CD4-positive, alpha-beta T cell (primary cell): ENCODE measurements at places on chromosomes 2 and 18.

DNA sequence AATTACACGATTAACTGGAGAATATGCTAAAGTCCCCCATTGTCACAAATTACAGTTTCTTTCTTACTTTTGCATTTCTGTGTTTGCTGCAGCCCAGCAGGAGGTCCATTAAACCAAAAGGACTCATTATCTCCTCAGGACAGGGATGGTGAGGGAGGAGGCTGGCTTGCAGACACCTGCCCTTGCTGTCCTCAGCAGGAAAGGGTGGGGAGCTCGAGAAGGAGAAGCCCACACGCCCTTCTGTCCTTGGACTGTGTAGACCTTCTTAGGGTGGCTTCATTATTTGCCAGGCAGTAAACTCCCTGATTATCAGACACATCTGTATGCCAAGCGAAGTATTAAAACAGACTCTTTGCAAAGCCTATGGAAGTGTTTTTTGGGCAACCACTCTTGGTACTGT, 196.0 kb downstream of the LDLRAD4 start:
- H3K27me3 ChIP-seq = no peaks in the 10 kb centered on the region
- no peak overlapping the region for H3K27ac ChIP-seq

DNA sequence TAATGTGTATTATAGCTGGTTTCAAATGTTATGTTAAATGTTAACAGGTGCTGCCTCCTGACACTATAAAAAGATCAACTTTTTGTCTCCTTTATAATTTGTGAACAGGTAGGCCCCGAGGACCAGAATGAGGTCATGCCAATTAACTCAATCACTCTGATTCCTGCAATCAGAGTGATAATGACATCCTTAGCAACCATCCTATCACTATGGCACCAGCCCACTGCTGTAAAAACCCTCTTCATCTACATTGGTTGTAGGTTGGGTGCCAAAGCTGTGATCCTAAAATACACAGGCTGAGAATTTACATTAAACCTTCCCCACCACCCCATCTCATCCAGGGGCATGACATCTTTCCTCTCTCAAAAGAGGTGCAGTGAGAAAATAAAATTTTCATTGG, 103.5 kb downstream of the CPO start:
- H3K4me3 ChIP-seq = no peak overlapping the region
- DNase-seq = no peak
- no peak overlapping the region for H3K27ac ChIP-seq
- no peaks in the 10 kb centered on the region for H3K36me3 ChIP-seq

DNA sequence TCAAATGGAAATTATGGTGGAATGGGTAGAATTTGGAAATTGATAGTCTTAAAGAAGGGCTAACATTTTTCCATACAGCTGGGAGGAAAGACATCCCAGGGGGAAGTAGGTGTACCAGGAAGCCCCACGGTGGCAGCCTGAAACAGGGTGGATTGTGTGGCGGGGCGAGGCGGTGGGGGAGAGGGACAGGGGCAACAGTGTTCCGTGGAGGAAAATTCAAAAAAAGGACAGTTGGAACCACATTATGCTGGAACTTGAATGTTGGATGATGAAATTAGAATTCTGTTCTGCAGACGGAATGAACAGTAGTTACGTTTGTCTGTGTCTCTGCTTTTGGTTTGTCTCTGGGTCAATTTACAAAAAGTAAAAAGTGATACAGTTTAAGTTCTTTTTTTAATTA, 10.6 kb upstream of the CIB4 start:
- no peaks in the 10 kb centered on the region for H3K36me3 ChIP-seq
- no peak overlapping the region for H3K4me3 ChIP-seq
- no peaks in the 10 kb centered on the region for H3K4me1 ChIP-seq
- H3K27me3 ChIP-seq = peaks cover 3% of the 10 kb centered on the region
- H3K27ac ChIP-seq = no peak overlapping the region

GRCh38 chr2:234341306-234341985, 155.4 kb downstream of the ARL4C start:
- DNase-seq = no peak
- no peaks in the 10 kb centered on the region for H3K36me3 ChIP-seq
- H3K27ac ChIP-seq = no peak overlapping the region
- H3K4me3 ChIP-seq = no peak overlapping the region

DNA sequence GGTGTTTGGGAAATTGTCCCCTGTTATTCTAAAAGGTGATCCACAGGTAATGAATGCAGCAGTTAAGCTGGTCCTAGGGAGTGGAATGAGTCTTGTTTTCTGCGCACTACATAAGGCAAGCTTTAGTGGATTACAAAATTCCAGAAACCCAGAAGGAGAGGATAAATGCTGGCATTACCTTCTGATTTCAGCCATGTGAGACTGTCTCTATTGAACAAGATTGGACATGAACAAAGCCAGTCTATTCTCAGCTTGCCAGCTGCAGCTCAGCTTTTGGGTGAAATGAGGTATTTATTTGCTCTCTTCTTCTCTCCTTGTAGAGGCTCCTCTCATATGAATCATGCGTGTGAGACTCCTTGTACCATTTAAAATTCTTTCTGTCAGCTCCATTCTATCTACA, 944.9 kb downstream of the CNTNAP5 start:
- H3K27ac ChIP-seq = no peak overlapping the region
- no peaks in the 10 kb centered on the region for H3K4me1 ChIP-seq
- no peak for DNase-seq
- H3K27me3 ChIP-seq = no peaks in the 10 kb centered on the region
- no peaks in the 10 kb centered on the region for H3K36me3 ChIP-seq
- H3K4me3 ChIP-seq = no peak overlapping the region

GRCh38 chr2:46843316-46843715, 72.3 kb downstream of the MCFD2 start:
- no peak overlapping the region for H3K27ac ChIP-seq
- H3K4me1 ChIP-seq = no peaks in the 10 kb centered on the region
- no peak for DNase-seq

DNA sequence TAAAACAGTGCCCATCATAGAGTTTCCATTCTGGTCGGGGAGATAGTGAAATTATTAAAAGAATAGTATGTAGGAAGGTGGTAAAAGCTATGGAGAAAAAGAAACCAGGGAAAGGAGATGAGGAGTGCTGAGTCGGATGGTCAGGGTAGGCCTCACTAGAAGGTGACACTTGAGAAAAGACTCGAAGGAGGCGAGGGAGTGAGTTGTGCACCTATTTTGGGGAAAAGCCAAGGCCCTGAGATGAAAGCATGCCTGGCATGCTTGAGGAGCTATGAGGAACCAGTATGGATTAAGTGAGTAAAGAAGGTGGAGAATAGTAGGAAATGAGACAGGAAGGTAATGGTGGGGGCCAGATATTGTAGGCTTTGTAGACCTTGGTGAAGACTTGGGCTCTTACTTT, 7.3 kb upstream of the TTLL4 start:
- H3K4me3 ChIP-seq = no peak overlapping the region
- no peak for DNase-seq
- no peaks in the 10 kb centered on the region for H3K36me3 ChIP-seq

DNA sequence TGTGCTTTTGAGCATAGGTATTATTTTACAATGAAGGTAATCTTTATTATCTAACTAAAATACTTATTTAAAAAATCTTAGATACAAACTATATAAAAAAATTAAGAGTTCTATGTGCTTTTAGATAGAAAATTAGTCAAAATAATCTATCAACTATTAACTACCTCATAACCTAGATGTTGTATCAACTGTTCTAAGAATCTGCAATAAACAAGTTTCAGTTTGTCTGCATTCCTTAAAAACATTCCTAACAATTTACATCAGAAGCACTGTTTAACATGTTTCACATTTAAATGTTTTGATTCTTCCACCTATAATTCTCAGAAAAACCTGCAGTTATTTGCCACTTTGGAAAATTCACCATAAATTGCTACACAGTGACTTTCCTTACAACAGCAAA, 33.3 kb downstream of the NDUFS1 start:
- H3K36me3 ChIP-seq = peaks cover 81% of the 10 kb centered on the region
- H3K4me3 ChIP-seq = no peak overlapping the region
- no peaks in the 10 kb centered on the region for H3K27me3 ChIP-seq
- DNase-seq = no peak

GRCh38 chr2:46954951-46955571, 39.5 kb upstream of the MCFD2 start:
- H3K27me3 ChIP-seq = no peaks in the 10 kb centered on the region
- no peak for DNase-seq
- peaks cover 10% of the 10 kb centered on the region for H3K4me1 ChIP-seq
- no peak overlapping the region for H3K4me3 ChIP-seq

- H3K27me3 ChIP-seq = peaks cover 15% of the 10 kb centered on the region
- no peak for DNase-seq
- no peak overlapping the region for H3K4me3 ChIP-seq
- no peak overlapping the region for H3K27ac ChIP-seq
- no peaks in the 10 kb centered on the region for H3K4me1 ChIP-seq
Measured at GRCh38 chr2:119421304-119421703, 10.3 kb upstream of the TMEM37 start.

DNA sequence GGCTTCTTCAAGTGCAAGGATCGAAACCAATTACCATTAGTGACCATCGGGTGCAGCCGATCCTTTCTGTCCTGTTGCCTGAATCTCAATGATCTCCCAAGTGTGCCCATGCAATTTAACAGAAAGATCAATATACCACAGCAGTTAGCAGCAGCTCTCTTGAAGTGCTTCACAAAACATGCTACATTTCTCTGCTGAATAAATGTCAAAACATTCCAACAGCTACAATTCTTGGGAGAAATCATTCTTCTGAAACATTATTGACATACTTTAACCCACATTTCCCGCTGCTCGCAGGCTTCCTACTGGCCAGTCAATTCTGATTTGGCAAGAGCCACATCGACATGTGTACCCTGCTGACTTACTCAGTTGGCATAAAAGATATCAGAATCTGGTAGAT, 907.7 kb downstream of the TMEM182 start:
- DNase-seq = no peak
- no peak overlapping the region for H3K27ac ChIP-seq
- H3K4me1 ChIP-seq = no peaks in the 10 kb centered on the region
- no peaks in the 10 kb centered on the region for H3K27me3 ChIP-seq
- H3K4me3 ChIP-seq = no peak overlapping the region
- no peaks in the 10 kb centered on the region for H3K36me3 ChIP-seq

GRCh38 chr2:38533757-38534545, 68.8 kb downstream of the HNRNPLL start:
- H3K4me1 ChIP-seq = peaks cover 14% of the 10 kb centered on the region
- no peak for DNase-seq
- peaks cover 5% of the 10 kb centered on the region for H3K27me3 ChIP-seq
- no peak overlapping the region for H3K4me3 ChIP-seq
- H3K36me3 ChIP-seq = no peaks in the 10 kb centered on the region
- no peak overlapping the region for H3K27ac ChIP-seq

GRCh38 chr18:62399781-62400308, 74.7 kb downstream of the TNFRSF11A start:
- no peak for DNase-seq
- H3K27ac ChIP-seq = no peak overlapping the region
- peaks cover 4% of the 10 kb centered on the region for H3K4me1 ChIP-seq
- H3K4me3 ChIP-seq = no peak overlapping the region
- H3K36me3 ChIP-seq = no peaks in the 10 kb centered on the region
